ENCODE measurements at places on chromosomes 1 and 21.

DNA sequence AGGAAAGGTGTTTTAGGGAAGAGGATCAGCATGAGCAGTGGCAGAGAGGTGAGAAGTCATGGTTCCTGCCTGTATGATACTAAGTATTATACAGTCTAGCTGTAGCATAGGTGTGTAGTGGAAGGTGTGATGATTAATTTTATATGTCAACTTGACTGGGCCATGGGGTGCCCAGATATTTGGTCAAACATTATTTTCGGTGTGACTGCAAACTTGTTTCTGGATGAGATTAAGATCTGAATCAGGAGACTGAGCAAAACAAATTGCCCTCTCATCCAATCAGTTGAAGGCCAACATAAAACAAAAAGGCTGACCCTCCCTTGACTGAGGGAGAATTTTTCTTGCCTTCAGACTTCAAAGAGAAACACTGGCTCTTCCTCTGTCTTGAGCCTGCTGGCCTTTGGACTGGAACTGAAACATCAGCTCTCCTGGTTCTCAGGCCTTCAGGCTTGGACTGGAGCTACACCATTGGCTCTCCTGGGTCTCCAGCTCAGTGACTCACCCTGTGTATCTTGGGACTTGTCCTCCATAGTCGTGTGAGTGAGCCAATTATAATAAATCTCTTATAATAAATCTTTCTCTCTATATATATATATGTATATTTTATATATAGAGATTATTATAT, 6.8 kb upstream of the CDC42 start:
- DNase-seq: no peak

DNA sequence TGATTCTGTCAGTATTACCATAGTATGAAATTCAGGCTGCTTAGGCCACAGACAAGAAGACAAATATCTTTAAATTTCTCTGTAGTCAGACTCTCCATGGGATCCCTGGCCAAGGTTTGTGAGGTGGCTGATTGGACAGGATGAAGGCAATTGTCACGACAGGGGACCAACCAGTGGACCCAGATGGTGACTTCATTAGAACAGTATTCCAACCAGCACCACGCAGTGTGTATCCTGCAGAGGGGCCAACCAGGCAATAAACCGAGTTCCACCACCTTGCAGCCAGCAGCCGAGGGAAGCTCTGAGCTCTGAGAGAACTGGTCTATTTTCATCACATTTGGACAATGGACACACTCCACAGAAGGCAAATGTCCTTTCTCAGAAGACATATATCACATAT, 16.1 kb downstream of the DSCAM start:
- DNase-seq: no peak

- no peak for DNase-seq
Measured at GRCh38 chr1:159861218-159861617, 1.2 kb downstream of the VSIG8 start.

DNA sequence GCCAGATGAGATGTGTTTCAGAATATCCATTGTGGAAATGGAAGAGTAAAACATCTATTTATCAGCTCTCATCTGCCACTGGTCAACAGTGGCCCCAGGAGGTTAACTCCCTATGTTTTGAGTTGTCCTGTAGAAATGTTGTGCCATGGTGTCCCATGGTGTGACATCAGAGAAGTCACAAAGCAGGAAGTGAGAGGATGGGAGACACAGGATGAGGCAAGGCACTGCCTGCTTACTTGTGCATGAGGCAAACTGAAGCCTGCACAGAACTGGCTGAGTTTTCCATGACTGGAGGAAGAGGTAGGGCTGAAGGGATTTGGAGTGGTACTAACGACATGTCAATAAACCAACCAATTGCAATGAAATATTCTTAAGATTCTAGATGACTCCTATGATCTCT, 131.5 kb upstream of the ZNF644 start:
- DNase-seq: no peak

- no peak for DNase-seq
Measured at GRCh38 chr1:154824179-154825000, 45.7 kb downstream of the KCNN3 start.

GRCh38 chr1:8590721-8591351, 226.6 kb downstream of the RERE start:
- no peak for DNase-seq

DNA sequence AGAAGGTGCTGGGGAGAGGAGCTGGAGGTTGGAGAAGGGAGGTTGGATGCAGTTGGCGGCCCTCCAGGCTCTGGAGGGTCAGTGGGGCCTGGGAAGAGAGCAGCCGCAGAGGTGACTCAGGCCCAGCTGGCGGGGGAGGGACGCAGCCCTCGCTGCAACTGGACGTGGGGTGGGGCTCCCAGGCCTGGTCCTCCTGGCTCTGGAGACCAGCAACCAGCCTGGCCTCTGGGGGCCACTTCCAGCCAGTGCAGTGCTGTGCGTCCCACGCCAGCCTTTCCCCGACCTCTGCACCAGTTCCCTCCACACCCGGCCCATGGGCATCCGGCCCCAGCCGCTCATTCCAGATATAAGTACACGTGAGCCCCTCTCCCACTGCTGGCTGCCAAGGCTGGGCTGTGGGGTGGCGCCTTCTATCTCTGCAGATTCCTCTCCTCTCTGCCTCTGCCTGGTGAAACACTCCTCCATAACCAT, 38.0 kb upstream of the COL18A1 start:
- DNase-seq: no peak
